ENCODE measurements at places on chromosomes 5 and 9.

- DNase-seq = no peak
These were observed 38.7 kb upstream of the SYNPO start for GRCh38 chr5:150601491-150602345.

GRCh38 chr5:97658116-97658900 lies 475.3 kb upstream of the RIOK2 start:
- no peak for DNase-seq

- DNase-seq = no peak
These were observed 861.9 kb downstream of the CDH18 start for GRCh38 chr5:19125956-19126713.

- no peak for DNase-seq
These were observed 9.8 kb downstream of the DOCK2 start for GRCh38 chr5:169646856-169647255.

DNA sequence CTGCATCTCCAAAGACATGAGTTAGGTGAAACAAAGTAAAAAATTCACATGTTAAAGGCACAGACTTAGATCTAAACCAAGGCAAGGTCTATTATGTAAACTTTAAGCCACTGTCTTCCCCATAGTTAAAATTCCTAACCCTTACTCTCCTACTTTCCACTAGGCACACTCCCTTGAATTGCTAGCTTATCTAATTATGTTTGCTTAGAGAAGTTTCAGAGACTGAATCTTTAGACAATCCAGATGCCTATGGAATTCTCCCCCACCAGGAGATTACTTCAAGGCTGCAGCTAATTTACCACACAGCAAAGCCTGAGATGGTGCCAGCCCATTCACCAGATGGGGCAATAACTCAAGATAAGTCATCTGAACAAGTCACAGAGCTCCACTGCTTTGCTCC lies 803.1 kb upstream of the COX7C start:
- no peak for DNase-seq

DNA sequence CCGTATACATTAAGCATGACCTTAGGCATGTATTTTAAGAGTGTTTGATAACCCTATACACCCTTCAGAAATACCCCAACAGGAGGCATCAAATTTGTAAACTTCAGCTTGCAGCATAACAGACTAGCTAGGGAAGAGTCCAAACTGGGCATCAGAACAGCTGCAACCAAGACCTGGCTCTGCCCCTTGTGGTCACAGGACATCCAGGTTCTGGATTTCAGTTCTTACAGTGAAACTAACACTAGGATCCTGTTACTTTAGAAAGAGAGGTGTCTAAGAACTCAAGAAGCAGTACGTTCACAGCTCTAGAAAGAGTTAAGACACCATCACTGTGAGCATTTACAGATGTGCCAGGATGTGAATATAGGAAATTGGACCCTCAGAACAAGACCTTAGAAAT lies 229.8 kb downstream of the BNC2 start:
- no peak for DNase-seq

- DNase-seq = no peak
These were observed 158.6 kb downstream of the ADAMTS12 start for GRCh38 chr5:33733225-33733624.

GRCh38 chr9:14396171-14396570 lies 82.2 kb upstream of the NFIB start:
- no peak for DNase-seq

DNA sequence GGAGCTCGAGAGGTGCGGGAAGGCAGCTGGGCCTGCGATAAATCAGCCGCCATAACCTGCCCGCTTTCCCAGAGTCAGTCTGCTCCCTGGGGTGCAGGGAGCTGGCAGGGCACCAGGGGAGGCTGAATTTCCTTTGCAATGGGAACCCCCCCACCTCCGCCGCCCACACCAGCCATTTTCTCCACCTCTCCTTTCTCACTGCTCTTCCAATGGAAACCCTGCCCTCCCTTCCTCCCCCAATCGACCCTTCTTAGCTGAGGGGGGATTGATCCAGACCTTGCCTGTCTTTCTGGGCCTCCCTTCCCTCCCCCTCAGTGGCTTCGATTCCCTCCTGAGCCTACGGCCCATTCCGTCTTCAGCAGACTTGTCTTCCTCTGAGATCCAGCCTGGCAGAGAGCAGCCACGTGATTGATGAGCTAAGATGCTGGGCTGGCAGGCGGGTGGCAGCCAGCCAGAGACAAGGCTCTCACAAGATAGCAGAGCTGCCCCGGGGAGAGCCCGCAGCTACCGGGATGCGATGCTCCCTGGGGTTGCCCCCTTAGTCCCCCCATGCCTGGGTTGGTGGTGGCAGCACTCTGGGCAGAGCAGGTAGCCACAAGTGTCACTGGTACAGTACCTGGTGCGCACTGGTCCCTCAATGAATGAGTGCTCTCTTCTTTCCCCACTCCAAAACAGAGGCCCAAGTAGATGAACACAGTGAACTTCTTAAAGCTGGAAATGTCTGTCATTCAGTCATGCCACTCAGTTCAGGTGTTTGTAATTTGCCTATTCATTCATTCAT lies 53.7 kb upstream of the FABP6 start:
- no peak for DNase-seq

GRCh38 chr9:107178293-107178692 lies 104.8 kb upstream of the RAD23B start:
- DNase-seq = no peak

GRCh38 chr5:158344376-158344775 lies 485.4 kb upstream of the CLINT1 start:
- DNase-seq = no peak

DNA sequence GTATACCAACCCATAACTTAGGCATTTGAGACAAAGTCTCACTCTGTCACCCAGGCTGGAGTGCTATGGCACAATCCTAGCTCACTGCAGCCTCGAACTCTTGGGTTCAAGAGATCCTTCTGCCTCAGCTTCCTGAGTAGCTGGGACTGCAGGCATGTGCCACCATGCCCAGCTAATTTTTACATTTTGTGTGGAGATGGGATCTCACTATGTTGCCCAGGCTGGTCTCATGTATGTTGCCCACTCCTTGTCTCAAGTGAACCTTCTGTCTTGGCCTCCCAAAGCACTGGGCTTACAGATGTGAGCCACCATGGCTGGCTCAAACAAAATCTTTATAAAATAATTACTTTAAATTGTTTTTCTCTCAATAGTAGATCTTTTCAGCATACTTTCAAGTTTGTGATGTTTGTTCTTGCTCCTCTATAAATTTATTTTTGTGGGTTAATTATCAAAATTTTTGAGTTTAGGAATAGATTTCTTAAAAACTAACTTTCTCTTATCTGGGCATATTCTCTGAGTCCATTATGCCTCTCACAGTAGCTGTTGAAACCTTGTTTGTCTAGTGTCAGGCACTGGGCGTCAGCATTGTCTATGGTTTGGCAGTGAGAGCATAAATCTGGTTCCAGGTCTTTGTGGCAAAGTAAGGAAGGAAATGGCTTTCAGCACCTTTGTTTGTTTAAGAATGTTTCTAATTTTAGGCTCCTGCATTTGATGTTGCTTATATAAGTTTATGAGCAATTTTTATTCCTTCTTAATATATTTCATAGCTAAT lies 38.7 kb downstream of the NLN start:
- no peak for DNase-seq

GRCh38 chr9:130893341-130894101 lies 3.1 kb downstream of the QRFP start:
- no peak for DNase-seq

DNA sequence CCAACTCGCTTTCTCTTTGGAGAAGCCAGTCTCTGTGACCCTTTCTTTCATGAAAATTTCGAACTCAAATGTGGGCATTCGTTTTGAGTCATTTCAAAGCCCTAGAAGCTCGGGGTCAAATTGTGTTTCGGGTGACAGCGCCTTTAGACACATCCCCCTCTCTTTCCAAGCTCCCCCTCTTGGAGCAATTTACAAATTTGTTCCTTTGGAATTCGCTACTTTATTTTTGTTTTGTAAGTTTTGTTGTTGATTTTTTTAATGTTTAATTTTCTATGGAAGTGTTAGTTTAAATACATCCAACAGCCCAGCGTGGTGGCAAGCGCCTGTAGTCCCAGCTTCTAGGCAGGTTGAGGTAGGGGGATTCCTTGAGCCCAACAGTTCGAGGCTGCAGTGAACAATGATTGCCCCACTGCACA lies 4.6 kb upstream of the BARX1 start:
- no peak for DNase-seq

GRCh38 chr5:78647838-78648358 lies 674 bp downstream of the LHFPL2 start:
- DNase-seq = no peak

DNA sequence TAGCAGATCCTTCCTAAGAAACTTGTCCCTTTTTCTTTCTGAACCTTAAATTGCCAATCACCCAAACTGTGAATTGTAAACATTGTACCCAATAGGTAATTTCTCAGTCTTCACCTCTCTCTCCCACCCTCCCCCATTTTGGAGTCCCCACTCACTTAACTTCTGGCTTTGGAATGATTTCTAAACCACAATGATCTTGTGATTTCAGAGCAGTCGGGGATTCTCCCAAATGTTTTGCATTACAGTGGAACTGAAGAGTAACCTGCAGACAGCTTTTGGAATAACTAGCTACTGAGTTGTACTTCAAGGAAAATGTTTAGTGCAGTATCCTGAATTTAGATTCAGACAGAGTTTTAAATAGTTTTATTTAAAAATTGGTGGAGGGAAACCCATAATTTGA lies 19.2 kb downstream of the SLC27A6 start:
- DNase-seq = no peak

DNA sequence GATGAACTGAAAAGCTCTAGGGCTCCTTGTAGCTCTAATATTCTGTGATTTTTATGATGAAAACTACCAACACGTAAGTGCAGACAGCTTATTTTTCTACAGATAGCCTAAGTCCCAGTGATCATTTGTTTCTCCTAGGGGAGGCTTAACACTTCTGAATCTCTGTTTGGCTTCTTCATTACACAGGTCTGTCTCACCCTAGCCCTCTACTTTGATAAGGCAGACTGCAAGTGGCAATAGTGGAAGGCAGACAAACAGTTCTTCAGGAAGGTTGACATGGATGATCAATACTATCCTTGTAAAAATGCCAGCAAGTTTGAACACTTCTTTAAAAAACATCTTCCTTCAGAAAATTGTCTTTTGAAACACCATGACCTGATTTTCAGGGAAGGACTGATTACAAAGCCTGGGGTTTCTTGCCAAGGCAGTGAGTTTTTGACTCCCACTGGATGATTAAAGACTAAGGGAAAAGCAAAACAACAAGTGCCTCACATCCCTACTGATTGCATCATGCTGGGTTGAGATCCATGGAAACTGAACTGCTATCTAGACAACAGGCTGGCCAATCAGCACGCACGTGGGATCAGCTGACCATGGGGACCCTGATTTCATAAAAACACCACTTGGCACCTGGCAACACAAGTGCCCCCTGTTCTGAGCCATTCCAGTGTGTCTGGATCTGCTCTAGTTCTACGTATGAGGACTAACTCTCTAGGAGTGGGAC lies 212.2 kb downstream of the SMARCA2 start:
- no peak for DNase-seq

GRCh38 chr5:128536254-128537220 lies 1.5 kb downstream of the FBN2 start:
- peak; percentile 19 for DNase-seq

DNA sequence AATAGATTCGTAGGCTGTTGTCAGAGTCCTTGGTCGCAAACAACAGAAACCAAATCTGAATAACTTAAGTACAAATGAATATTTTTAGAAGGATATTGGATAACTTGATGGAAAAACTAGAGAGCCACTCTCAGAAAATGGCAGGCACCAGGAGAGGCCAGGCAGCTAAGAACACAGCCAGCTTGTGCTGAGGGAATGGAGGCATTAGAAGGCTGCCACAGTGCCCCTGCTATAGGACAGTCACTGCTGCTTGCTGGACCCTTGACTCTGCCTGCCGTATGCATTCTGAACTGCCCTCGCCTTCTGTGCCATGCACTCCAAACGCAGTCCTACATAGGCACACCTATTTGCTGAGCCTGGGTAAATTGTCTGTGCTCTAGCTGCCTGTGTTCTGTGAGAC lies 78.6 kb downstream of the MAST4 start:
- no peak for DNase-seq

- DNase-seq = no peak
These were observed 25.6 kb upstream of the POU4F3 start for GRCh38 chr5:146313027-146313426.

- no peak for DNase-seq
These were observed 24.3 kb downstream of the MAT2B start for GRCh38 chr5:163529698-163530097.

DNA sequence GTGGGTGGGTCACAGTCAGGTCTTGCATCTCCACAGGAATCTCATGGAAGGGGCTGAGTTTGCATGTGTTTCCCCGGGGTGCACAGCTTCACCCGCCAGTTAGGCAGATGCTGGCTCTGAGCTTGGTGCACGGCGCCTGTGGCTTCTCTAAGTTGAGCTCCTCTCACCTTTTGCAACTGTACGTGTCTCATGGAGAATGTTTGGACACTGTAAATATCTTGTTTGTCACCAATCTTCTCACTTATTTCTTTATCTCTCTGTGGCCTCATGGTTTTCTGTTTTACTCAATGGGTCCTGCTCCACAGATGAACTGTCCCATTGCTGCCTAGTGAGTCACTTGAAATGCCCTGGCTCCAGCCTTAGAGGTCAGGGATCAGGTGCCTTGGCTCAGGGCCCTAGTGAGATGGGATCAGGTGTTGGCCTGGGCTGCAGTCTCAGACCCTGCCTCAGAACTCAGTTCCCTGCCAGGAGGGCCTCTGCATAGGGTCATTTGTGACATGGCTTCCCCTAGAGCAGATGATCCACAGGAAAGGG lies 61.6 kb downstream of the WNK2 start:
- no peak for DNase-seq

DNA sequence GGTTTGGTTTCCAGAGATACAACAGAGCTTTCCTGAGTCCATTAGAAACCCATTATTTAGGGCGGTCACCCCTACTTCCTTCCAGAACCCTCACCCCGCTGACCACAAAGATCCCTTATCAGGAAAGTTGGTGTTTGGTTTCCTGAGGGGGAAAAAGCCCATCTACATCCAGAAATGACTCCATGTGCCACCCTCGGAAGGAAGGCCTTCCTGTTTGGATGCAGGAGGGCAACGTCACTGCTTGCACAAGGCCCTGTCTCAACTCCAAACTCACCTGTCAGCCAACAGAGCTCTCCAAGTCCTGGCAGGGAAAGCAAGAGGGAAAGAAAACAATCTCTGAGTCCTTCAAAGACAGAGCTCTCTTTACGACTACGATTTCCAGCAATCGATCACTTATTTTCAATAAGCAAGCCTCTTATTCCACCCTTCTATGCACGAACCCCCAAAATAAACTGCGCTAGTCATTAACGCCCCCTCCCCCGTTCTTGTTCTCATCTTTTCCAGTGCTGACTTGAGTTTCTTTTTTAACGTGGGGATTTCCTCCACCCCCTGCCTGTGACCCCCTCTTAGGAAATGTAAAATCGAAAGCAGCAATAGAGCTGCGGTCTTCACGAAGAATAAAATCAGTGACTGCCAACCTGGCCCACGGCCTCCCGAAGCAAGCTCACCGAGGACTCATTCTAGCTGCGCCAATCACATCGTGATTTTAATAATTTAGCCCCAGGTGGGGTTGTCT lies 35.7 kb upstream of the NTNG2 start:
- DNase-seq = no peak
